ENCODE measurements at places on chromosomes 1 and 21.

- DNase-seq, result no peak
Measured at GRCh38 chr1:163038928-163039706, 30.0 kb upstream of the RGS4 start.

DNA sequence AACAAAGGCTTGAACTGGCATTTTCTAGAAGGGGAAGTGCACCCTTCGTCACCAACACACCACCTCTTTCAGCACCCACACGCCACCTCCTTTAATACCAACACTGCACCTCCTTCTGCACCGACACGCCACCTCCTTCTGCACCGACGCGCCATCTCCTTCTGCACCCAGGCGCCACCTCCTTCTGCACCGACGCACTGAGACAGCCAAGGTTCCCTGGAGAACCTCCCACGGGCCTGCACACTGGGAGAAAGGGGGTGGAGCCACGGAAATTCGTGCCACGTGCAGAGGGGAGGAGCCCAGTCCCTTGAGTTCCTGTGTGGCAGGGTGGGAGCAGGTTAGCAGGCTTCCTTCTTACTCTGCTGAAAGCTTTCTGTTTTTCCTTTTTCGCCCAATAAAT, 327.9 kb upstream of the C1orf174 start:
- DNase-seq, result no peak

DNA sequence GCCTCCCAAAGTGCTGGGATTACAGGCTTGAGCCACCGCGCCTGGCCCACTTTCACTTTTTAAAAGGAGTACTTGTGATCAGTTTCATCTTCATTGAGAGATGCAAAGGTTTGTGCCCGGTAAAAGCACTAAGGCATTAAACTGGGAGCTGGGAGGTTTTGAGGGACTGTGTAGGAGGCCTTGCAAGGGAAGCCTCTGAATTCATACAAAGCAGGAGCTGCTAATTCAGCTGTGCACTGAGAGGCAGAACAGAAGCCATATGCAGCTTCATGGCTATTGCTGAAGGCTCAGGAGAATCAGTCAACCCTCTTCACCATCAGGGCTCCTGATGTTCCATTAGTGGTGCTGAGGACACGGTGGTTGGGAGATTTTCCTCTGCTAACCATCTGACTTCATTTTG, 77.7 kb downstream of the GPR88 start:
- no peak for DNase-seq

- no peak for DNase-seq
Measured at GRCh38 chr1:157948312-157949073, 45.0 kb upstream of the KIRREL1 start.

DNA sequence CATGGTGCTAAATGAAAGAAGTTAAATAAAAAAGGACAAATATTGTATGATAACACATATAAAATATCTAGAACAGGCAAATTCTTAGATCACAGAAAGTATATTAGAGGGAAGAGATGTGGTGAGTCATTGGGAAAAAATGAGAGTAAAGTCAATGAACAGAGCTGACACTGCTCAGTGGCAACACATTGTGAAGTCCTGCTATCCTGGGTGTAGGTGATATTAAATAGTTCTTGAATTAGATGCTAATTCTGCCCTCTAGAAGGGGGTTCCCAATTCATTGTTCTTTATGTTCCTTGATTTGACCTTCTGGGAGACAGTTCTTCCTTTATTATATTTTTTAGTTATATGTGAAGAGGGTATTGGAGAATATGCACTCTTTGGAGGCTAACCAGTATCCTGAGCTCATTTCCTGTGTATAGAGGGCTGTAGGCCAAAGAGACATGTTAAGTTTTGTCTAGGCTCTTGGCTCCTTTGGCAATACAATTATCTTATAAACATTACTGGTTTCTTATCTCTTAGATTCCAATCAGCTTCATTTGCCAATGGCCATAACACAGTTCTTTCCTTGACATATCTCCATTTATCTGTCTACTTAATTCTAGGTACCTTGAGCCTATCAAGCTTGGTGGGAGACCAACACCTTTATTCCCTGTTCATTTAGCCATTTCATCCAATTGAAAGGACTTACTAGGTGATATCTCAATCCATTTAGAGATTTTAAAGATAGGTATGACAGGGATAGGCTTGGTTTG, 6.6 kb upstream of the SLC35A3 start:
- DNase-seq, result peak; percentile 31

DNA sequence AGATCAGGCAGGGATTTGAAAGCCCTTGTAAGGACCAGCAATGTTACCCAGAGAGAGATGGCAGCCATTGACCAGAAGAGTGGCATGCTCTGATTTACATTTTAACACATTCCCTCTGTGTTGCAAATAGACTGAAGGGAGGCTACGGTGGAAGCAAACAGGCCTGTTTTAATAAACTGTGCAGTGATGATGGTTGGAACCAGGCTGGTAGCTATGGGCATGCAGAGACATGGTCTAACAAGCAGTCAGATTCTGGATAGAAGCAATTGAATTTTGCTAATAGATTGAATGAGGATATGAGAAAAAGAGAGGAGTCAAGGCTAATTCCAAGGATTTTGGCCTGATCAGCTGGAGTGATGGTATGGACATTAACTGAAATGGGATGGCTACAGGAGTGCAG, 32.3 kb upstream of the ZNF648 start:
- no peak for DNase-seq

- no peak for DNase-seq
Measured at GRCh38 chr1:217109928-217110327, 386.7 kb upstream of the ESRRG start.

GRCh38 chr1:162905174-162906158, 44.5 kb upstream of the CCDC190 start:
- DNase-seq, result no peak

GRCh38 chr1:28601696-28602095, 9.6 kb downstream of the RAB42 start:
- no peak for DNase-seq

- DNase-seq, result no peak
Measured at GRCh38 chr1:227228201-227228600, 90.1 kb downstream of the CDC42BPA start.

DNA sequence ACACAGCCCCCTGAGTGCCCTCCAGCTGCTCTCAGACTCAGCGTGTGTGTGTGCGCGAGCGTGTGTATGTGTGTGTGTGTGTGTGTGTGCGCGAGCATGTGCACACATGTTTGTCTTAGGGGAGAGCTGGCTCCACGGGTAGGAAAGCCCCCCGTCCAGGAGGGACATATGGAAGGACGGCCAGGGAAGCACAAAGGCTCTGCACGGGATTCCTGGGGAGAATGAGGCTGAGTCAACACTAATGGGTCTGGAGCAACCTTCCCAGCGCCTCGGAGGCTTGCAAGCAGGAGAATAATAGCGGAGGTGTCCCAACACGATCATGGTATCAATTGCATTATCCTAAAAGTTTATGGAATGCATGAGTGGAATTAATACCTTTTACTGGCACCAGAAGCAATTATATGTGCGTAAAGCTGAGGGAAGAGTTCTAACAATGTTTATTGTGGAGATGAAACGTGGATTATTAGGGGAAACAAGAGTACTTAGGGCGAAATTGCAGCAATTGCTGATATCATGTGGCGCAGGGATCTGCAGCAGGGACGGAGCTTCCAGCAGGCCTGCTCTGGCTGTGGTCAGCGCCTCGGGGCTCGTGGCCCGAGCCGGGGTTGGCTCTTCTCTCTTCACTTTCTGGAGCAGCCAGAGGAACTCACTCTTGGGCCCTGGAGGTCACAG, 40.3 kb upstream of the CCDC27 start:
- DNase-seq, result no peak

GRCh38 chr1:208181364-208181763, 62.8 kb downstream of the PLXNA2 start:
- DNase-seq, result no peak

DNA sequence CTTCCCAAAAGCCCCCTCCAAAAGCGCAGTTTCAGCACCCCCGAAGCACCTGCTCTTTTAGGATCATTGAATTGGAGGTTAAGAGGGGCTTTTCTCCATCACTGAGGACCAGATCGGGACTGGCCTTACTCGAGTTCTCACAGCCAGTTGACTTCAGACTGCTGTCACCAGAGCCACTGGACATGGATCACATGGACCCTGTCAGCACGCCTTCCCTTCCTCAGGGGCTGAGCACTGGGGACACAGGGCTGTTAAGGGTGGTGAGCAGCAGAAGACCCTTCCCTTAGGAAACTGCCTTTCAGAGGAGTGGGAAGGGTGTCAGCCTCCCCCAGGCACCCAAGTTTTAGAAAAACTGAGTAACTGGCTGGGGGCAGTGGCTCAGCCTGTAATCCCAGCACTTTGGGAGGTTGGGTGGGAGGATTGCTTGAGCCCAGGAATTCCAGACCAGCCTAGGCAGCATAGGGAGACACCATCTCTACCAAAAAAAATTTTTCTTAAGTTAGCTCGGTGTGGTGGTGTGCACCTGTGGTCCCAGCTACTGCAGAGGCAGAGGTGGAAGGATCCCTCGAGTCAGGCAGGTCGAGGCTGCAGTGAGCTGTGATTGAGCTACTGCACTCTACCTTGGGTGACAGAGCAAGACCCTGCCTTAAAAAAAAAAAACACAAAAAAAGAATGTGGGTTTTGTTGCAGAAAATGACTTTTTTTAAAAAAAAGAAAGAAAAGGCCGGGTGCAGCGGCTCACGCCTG, 584 bp upstream of the FGR start:
- peak; percentile 57 for DNase-seq

- no peak for DNase-seq
Measured at GRCh38 chr1:53281133-53281532, 42.8 kb upstream of the MAGOH start.

- no peak for DNase-seq
Measured at GRCh38 chr21:33844104-33844889, 71.3 kb downstream of the ATP5PO start.

DNA sequence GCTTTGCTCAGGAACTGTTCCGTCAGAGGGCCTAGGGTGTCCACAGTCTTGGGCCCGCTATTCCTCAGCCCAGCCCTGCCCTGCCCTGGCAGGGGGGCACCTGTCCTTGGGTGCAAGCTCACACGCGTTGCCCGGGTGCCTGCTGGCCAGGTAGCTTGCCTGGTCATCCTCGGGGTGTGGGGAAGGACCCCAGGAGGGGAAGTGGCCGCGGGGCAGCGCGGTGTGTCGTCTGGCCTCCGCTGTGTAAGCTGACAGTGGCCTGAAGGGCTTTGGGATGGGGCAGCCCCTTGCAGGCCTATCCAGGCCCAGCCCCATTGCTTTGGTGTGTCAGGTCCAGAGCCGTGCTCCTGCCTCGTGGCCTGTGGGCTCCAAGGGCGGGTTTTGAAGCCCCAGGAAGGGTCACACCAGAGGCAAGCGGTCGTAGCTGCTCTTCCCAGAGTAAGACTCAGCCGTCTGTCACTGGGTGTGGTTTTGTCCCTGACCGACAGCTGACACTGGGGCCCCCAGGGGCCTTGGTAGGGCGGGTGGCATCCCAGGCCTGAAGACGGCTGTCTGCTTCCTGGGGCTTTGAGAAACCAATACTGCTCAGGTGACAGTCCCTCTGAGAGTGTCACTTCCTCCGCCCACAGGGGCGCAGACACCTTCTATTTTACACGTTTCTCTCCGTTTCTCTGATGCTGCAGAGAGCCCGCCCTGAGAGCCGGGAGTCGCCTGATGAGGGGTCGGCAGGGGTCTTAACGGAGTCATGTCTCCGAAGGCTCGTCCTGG, 72.1 kb downstream of the SKI start:
- peak; percentile 92 for DNase-seq

- no peak for DNase-seq
Measured at GRCh38 chr1:56508523-56508983, 70.8 kb downstream of the PLPP3 start.

GRCh38 chr1:203706444-203706843, 58.5 kb upstream of the LAX1 start:
- DNase-seq, result no peak

GRCh38 chr1:91850708-91851107, 35.2 kb downstream of the TGFBR3 start:
- DNase-seq, result no peak

DNA sequence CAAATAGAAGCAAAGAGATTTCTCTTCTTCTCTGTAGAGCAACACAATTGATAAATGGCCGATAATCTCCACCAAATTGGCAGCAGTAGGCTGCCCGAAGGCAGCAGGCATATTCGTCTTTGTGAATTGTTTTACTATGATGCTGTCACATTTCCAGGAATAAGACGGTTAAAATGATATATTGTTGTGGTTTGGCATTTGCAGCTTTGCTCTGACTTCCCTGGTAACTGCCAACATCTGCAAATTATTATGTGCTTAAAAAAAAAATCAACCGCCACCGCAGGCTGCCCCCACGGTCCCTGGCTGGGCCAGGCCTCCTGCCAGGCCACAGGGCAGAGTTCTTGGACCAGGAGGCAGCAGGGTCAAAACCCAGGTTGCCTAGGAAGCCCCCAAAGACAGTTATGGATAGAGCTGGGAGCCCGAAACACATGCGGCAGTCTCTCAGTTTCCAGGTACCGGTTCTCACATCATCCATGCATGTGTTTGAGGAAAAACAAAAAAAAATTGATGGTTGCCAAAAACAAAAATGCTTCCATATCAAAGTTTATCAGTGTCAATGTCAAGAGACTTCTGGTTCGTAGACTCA, 179.3 kb downstream of the ETS2 start:
- DNase-seq, result peak; percentile 78

DNA sequence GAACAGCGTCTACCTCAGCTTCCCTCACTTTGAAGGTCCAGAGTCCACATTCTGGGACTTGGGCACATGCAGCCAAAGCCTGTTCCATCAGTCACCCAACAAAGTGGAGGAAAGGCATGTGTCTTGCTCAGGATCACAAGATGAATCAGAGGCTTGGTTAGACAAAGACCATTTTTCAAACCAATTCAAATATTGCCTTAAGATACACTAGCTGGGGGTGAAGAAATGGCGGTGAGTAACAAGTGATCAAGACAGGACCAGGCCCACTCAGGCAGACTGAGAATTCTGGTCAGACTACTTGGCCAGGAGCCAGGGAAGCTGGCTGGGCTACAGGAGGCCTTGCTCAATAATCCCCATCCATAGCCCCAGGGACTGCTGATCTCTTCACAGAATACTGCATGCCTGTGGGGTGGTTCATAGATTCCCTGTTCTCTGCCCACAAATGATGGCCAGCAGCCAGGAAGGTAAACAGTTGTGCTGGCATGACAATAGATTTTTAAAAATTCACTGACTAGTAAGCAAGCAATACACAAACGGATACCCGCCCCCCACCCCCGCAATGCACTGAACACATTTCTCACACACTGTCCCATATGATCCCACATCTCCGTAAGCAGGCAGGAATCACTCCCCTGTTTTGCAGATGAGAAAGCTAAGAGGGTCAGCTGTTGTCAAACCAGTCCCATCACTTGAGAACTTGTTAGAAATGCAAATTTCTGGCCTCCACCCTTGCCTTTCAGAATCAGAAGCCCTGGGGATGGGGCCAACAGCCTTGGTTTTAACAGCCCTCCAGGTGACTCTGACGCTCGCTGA, 27.2 kb downstream of the ERI3 start:
- DNase-seq, result no peak

- no peak for DNase-seq
Measured at GRCh38 chr21:41458559-41458958, 32.5 kb downstream of the MX1 start.

DNA sequence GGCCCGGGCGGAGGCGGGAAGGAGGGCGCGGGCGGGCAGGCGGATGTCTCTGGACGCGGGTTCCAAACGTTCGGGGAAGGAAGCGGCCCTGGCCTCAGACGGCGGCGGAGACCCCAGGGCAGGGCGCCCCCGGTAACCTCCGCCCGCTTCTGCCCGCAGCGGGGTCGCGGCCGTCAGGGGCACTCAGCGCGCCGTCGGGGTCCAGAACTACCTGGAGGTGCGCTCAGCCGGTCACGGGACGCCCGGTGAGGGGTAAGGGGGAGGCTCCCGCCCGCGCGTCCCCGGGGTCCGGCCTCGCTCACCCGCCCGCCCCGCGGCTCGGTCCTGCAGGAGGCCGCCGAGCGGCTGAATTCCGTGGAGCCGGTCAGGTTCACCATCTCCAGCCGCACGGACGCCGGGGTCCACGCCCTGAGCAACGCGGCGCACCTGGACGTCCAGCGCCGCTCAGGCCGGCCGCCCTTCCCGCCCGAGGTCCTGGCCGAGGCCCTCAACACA, 406 bp downstream of the PUSL1 start:
- no peak for DNase-seq

Measured in activated CD4-positive, alpha-beta T cell treated with anti-CD3 and anti-CD28 coated beads, Interleukin-2, amount 10 ng/mL, durations not matched to agents 24 days and 14 days (primary cell).